HCT116 (cell line): ENCODE measurements at places on chromosomes 11 and 22.

GRCh38 chr11:67024410-67024809, 1.5 kb downstream of the SYT12 start:
- no peaks in the 10 kb centered on the region for H3K27me3 ChIP-seq
- no peak overlapping the region for H3K4me3 ChIP-seq
- no peaks in the 10 kb centered on the region for H3K36me3 ChIP-seq

DNA sequence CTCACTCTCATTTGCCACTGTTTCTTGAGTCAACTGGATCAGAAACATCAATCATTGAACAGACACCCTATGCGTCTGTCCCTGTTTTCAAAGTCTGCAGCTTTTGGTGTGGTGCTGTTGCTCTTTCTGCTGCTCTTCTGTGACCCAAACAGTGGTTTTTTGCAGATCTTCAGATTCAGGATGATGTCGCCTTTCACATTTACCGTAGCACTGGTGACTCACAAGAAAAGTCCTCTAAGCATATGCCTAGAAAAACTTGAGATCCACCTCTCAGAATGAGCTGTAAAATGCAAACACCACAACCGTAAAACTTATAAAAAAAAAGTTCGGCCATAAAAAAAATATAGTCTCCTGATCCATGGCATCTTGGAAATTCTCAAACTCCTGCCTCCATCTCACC, 400.4 kb downstream of the NTM start:
- H3K27ac ChIP-seq, result no peak overlapping the region
- no peak for DNase-seq

DNA sequence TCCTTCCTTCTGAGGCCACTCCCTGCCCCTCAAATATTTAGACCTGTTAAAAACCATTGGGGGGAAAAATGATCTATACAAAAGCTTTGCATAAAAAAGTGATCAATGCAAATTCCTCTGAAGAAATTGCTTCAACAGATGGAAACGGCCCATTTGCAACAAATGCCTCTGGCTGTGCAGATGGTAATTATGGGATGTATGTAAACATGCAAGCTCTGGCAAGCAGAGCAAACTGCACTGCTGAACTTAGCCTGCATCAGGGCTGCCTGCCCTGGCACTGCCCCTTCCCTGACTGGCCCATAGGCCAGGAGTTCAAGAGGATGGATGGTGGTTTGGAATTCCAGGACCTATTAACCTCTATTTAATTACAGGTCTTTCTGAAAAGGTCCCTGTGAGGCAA, 388.7 kb downstream of the MIAT start:
- no peak overlapping the region for H3K27ac ChIP-seq
- DNase-seq, result no peak
- peaks cover 38% of the 10 kb centered on the region; the same call in 1 of the 2 replicates for H3K27me3 ChIP-seq
- H3K36me3 ChIP-seq, result no peaks in the 10 kb centered on the region
- H3K4me1 ChIP-seq, result peaks cover 6% of the 10 kb centered on the region; the same call in 1 of the 2 replicates

- peaks cover 4% of the 10 kb centered on the region; the same call in 1 of the 2 replicates for H3K4me1 ChIP-seq
- H3K27me3 ChIP-seq, result no peaks in the 10 kb centered on the region
- H3K27ac ChIP-seq, result peak overlapping the region; percentile 18
- no peak for DNase-seq
- H3K36me3 ChIP-seq, result peaks cover 60% of the 10 kb centered on the region
Observed at GRCh38 chr11:75403037-75403436, 3.7 kb downstream of the RPS3 start.

- no peak overlapping the region for H3K4me3 ChIP-seq
- peaks cover 17% of the 10 kb centered on the region for H3K4me1 ChIP-seq
- H3K36me3 ChIP-seq, result no peaks in the 10 kb centered on the region
- no peak for DNase-seq
- no peak overlapping the region for H3K27ac ChIP-seq
- no peaks in the 10 kb centered on the region for H3K27me3 ChIP-seq
Observed at GRCh38 chr11:19889531-19889930, 176.9 kb downstream of the NAV2 start.

DNA sequence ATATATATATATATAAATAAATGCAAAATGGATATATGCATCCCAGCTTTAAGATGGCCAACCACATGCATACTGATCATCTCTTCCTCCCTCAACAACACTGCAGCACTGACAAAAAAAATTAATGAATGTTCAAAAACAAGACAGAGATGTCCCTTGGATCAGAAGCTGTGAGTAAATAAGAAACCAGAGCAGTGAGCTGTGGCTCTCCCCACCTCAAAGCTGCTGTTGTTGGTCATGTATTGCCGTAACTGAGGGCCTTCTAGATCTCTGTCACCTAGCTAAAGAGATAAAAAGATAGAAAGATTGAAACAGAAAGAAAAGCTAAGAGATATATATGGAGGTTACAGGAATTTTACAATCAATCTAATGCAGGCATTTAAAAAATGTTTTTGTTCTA, 15.5 kb upstream of the TMEM135 start:
- no peak overlapping the region for H3K4me3 ChIP-seq
- H3K4me1 ChIP-seq, result no peaks in the 10 kb centered on the region
- no peaks in the 10 kb centered on the region for H3K36me3 ChIP-seq
- no peak for DNase-seq
- no peak overlapping the region for H3K27ac ChIP-seq
